NCI-H1417 (cell line): ENCODE measurements at places on chromosomes 4 and X.
A peak's percentile ranks its signal among the peaks of the same experiment; 100 is the strongest.

DNA sequence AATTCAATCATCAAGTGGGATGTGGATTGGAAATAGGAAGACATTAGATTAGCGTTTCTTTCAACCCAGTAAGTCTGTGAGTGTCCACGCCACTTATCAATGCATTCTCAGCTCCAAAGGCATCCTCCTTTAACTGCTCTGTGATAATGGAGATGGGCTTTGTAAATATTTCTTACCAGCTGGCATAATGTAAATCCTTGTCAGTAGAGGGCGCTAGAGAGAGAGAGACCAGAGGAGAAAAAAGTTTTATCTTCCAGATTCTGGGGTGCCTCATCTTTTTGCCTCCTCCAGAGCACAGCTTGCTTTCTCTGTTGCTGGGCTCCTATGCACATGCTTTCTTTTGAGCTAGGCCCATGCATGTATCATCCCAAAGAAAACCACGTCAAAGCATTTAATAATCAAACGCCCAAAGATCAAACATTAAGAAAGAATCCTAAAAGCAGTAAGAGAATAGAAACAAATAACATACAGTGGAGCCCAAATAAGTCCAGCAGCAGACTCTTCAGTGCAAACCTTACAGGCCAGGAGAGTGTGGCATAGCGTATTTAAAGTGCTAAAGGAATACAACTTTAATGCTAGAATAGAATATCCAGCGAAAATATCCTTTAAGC lies 9.6 kb upstream of the MTMR1 start:
- DNase-seq, result peak; percentile 54

DNA sequence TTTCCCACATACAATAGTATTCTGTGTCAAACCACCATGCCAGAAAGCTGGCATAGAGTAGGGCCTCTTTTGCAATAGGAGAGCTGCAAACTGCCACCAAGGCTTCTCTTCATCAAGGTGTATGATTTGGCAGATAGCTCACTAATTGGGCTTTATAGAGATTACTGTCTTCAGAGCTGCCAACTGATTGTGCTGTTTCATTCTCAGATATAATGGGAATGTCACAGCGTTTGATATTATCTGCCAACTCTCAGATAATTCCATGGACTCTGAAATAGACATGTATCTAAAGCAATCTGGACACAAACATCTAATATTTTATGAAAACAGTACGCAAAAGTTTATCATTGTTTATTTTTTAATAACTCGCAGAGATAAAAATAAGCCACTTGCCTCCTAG lies 1289.1 kb downstream of the STIM2 start:
- DNase-seq, result no peak

DNA sequence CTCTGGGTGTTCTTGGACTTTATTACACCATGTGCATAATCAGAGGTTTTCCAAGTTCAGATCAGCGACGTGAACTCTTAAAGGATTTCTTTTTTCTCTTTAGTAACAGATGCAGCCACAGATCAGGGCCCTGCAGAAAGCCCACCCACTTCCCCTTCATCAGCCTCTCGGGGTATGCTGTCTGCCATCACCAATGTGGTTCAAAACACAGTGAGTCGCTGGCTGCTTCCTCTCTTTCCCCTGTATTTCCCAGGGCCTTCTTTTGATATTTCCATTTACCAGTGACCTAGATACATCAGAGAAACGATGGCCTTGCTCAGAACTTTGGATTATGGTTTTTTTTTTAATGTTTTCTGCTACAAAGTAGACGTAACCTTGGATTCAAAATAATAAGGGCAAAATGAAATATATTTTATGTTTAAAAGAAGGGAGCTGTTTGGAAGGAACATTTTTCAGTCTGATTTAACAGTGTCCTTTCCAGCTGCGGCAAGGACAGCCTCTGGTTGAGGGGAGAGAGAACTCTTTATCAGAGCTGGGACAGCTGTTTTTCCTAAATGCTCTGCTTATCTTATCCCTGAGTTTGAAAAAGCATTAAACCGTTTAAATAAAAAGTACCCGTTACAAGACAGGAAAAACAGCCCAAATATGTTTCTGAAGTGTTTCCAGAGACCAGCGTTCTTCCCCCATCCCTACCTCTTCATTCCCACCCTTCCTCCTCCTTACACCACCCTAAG lies 38.2 kb downstream of the FAM114A1 start:
- no peak for DNase-seq

GRCh38 chr4:114378305-114378903 lies 220.2 kb upstream of the UGT8 start:
- peak; percentile 54 for DNase-seq

- no peak for DNase-seq
Observed at GRCh38 chr4:6926681-6927478, 17.3 kb downstream of the TBC1D14 start.

DNA sequence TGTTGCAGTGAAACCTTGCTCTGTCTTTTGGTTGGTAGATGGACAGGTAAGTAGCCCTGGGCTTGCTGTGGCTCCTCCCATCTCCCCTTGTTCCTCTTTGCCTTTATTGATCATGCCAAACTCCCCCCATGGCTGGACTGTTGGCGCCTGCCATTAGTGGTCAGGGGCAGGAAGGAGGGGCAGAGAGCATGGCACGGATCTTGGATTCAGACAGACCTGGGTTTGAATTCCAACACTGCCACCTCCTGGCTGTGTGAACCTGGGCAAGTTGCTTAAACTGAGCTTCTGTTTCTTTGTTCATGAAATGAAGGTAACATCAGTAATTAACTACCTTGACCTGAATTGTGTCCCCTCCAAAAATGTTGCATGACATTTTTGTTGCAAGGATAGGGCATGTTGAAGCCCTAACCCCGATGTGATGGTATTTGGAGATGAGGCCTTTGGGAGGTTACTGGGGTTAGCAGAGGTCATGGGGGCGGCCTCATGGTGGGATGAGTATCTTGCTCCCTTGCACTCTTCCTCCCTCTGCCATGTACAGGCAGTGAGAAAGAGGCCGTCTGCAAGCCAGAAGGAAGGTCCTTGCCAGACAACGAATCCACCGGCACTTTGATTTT lies 6.0 kb downstream of the SLC2A9 start:
- DNase-seq, result peak; percentile 69

DNA sequence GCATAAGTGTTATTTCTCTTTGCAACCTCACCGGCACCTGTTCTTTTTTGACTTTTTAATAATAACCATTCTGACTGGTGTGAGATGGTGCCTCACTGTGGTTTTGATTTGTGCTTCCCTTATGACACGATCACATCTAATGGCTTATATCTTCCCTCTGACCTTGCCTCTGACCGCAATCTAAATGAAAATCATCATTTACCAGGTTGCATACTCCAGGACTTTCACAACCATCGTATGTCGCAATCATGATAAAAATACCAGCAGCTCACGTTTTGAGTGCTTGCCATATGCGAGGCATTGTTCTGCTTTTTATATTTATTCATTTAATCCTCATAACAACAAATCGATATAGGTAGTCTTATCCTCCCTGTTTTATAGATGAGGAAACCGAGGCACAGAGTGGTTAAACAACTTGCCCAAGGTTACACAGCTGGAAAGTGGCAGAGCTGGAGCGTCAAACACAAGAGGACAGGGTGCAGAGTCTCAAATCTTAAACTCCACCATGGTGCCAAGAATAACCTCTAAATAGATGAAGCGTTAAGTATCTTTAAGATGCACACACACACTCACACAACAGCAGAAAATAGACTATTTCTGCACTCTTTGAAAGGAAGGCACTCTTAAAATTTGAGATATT lies 102.2 kb downstream of the SEL1L3 start:
- no peak for DNase-seq

GRCh38 chr4:166324321-166324720 lies 451.3 kb downstream of the TLL1 start:
- DNase-seq, result no peak

DNA sequence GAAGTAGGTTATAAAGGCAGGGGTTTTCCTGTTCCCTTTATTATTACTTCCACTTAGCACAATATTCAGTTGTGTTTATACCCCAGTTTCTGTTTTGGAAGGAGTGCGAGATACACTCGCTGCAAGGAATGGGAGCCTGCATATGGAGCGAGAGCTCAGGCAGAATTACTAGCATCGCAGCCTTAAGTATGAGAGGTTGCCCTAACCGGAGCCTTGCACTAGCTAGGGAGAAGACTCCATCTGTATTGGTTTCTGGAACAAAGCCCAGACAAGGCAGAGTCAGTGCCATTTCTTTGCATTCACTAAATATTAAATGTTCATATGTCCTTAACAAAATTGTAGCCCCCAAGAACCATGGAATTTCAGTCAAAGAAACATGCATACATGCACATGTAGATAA lies 6.2 kb upstream of the DCTD start:
- DNase-seq, result no peak
